Effector memory CD4-positive, alpha-beta T cell (primary cell): ENCODE measurements at places on chromosomes 1 and 21.

DNA sequence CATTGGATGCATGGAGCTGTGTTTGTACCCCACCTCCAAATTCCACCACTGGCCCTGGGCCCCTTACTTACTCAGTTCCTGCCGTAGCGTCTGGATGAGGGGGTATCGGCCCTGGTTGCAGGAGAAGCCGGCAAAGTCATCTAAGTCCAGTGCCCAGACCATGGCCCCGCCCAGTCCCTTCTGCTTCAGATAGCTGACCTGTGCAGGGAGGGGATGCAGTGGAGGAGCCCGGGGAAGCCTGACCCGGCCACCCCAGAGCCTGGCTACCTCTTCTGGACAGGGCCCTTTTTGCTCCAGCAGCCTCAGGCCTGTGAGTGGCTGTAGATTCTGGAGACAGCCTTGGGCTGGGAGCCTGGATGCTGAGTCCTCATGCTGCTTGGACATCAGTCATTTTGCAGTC lies 11.8 kb downstream of the CHIT1 start:
- DNase-seq: no peak

GRCh38 chr1:233326319-233326718 lies 1.2 kb upstream of the MAP3K21 start:
- DNase-seq: no peak

DNA sequence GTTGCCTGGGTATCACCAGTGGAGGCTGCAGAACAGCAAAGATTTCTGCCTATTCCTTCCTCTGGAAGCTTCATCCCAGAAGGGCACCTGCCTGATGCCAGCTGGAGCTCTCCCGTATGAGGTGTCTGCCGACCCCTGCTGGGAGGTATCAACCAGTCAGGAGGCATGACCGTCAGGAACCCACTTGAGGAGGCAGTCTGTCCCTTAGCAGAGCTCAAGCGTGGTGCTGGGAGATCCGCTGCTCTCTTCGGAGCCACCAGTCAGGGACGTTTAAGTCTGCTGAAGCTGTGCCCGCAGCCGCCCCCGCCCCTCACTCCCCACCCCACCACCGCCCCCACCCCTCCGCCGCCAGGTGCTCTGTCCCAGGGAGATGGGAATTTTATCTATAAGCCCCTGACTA lies 23.1 kb upstream of the HFM1 start:
- no peak for DNase-seq

- DNase-seq: no peak
These were observed 18.8 kb downstream of the LRRC52 start for GRCh38 chr1:165562571-165562970.

- DNase-seq: no peak
These were observed 26.7 kb downstream of the BTG3 start for GRCh38 chr21:17585875-17586450.

GRCh38 chr1:56115701-56116100 lies 463.7 kb downstream of the PLPP3 start:
- no peak for DNase-seq

GRCh38 chr1:153968408-153968807 lies 706 bp downstream of the CREB3L4 start:
- no peak for DNase-seq

- no peak for DNase-seq
These were observed 55.2 kb upstream of the ARTN start for GRCh38 chr1:43878440-43878839.

- DNase-seq: no peak
These were observed 51.1 kb downstream of the RIPK4 start for GRCh38 chr21:41715649-41716281.

GRCh38 chr1:211548321-211549091 lies 30.5 kb downstream of the SLC30A1 start:
- no peak for DNase-seq

- DNase-seq: no peak
These were observed 152.9 kb downstream of the ATP6V1G3 start for GRCh38 chr1:198387587-198387986.

DNA sequence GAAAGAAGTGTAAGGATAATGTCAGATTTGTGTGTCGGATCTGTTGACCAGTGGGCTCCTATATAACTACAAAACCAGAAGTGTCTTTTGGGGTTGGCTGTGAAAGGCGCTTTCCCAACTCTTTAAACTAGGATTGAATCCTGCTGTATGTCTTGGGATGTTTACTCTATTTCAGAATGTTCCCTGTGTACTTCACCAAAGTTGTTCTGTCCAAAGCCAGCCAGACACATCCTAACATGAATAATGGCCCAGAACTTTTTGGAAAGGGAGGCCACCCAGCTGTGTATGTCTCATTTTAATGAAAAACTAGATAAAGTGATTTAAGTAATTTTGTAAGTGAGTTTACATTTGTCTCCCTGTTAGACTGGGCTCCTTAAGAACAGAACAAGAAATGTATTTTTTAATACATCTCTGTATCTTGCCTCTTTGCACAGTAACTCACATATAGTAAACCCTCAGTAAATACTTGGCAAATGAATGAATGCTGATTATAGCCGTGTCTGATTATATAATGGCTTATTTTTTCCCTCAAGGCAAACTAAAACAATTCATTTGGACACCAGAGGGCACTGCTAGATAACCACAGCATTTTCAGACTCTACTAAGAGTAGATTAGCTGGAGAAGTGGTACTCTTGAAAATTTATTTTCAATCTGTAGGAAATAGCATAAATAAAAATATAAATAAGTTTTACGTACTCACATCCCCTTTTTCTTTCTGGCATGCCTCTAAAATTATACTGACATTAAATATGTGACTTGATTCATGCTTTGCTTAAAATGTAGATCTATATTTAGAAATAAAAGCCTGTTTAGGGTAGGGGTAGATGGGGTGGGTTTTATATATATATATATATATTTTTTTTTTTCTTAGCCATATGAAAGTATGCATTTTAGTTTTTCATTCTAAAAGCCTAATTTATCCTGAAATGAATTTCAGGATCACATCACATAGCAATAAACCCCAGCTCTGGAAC lies 23.8 kb downstream of the TSEN15 start:
- DNase-seq: no peak

DNA sequence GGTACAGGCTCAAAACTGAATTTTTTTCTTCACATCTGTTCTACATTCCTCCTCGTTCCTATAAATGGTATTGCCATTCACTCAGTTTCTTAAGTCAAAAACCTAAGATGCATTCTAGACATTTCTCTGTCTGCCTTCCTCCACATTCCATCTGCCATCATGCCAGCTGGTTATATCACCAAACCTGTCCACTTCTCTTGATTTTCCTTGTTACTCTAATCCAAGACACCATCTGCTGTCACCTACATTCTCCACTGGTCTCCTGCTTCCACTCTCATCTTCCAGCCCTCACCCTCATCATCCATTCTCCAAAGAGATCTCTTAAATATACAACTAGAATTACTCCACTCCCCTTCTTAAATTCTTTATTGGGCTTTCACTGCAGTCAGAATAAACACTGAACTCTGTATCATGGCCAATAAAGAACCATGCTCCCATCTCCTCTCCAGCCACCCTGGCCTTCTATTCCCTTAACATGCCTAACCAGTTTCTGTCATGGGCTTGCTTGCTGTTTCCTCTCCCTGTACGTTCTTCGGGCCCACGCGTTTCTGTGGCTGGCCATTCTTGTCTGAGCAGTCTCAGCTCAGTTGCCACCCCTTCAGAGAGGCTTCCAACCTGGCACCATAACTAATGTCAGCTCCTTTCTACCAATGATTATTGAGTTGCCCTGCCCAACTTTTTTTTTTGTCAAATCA lies 278.3 kb downstream of the ST6GALNAC3 start:
- no peak for DNase-seq

- DNase-seq: no peak
These were observed 91.1 kb downstream of the EPHB2 start for GRCh38 chr1:22801761-22802160.

- DNase-seq: no peak
These were observed 154.2 kb downstream of the PTGER3 start for GRCh38 chr1:70893381-70893780.

GRCh38 chr1:198499588-198499987 lies 40.9 kb downstream of the ATP6V1G3 start:
- DNase-seq: no peak

- DNase-seq: no peak
These were observed 5.6 kb upstream of the LRRC3 start for GRCh38 chr21:44449473-44450363.

- DNase-seq: no peak
These were observed 318.1 kb downstream of the CAMTA1 start for GRCh38 chr1:7103361-7103782.

GRCh38 chr1:147434921-147435320 lies 106.4 kb upstream of the BCL9 start:
- DNase-seq: no peak

- no peak for DNase-seq
These were observed 37.9 kb upstream of the PDC start for GRCh38 chr1:186498695-186499389.

DNA sequence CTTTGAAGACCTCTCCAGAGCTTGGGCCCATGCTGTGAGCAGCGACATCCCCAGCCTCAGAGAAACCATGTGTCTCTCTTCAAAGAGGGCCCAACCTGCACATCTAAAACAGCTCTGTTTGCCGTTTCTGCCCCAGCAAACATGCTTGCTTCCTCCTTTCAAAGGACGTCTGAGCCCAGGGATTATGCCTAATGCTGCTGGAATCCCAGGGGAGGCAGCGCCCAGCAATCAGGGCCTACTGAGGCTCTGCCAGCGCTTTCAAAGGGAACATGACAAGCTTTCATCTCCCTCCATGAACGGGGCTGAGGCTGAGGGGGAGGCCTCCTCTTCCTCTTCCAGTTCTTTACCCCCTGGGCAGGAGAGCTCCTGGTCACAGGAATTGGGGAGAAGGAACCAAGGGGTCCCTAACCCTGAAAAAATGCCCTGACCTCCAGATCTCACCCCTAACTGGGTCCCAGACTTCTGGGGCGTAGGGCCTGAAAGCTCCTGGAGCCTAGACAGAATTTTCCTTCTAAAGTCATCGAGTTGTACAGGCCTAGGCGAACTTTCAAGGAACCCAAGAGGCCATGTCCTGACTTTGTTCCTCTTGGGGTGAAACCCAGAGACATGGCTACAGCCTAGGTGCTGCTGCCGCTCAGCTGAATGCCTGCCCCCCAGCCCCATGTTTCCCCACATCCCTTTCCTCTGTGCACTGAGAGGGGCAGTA lies 13.4 kb upstream of the ASCL5 start:
- DNase-seq: no peak

DNA sequence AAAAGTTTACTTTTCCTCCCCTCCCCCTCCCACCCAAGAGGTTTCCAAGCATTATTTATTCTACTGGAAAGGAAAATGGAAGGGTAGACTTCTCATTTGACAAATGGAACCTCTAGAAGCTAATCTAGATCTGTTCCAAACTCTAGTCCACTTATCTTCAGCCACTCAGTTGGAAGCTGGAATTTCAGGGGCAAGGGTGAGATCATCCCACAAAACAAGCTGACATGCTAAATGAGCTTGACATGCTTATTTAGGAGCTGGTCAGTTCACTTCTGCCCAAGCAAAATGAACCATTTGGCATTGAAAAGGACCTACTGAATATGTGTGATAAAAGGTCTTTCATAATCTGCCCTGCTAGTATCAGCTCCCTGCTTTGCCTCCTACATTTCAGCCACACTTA lies 5.0 kb downstream of the LRRC41 start:
- DNase-seq: no peak

DNA sequence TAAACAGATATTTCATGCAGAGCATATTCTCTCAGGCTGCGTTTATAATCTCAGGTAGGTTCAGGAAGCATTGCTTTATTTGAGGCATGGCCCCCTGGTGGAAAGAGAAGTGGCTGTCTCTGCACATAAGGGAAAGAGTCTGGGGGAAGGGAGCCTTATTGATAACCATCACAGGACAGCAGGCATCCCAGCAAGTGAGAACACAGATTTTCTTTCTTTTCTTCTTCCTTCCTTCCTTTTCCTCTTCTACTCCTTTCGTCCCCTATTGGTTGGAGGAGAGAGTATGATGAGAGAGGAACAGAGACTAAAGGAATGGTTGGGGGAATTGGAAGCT lies 21.9 kb downstream of the TSNAX start:
- DNase-seq: no peak

- no peak for DNase-seq
These were observed 44.0 kb downstream of the MORN1 start for GRCh38 chr1:2347409-2347785.

GRCh38 chr21:35349376-35350080 lies 300.4 kb upstream of the RUNX1 start:
- DNase-seq: no peak

- DNase-seq: no peak
These were observed 27.6 kb upstream of the B3GALT2 start for GRCh38 chr1:193213998-193214397.

DNA sequence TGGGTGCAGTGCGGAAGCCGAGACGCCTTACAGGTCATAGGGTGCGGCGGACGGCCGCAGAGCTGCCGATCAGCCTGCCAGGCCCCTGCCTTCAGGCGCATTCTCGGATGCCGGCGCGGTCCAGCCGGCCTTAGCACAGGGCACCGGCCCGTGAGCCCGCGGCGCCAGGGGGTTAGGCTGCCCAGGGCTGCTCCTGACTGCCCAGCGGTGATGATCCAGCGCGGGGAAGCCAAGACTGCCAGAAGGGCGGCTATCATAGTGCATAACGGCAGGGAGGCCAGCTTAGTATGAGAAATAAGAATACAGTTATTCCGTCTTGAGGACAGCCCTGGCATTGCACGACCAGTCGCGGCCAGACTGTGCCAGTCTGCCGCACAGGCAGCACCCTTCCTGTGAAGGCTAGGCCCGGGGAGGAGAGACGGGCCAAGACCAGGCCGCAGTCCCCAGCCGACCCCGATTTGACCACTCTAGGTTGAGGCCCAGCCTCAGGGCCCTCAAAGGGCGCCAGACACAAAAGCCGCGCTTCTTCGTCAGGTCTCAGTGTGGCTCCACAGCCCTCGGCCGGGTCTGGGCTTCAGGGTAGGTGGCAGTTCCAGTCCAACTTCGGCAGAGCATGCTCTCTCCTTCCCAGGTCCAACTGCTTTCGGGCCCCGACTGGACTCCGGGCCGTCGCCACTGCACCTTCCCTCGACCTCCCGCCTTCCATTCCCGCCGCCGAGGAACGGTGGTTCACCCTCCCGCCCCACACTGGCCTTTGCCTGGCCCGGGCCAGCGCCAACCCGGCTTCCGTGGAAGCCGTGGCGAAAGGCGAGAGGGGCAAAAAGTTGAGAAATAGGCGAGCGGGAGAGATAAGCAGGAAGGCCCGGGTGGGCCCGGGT lies 829 bp downstream of the ALX3 start:
- no peak for DNase-seq

GRCh38 chr1:212718499-212718898 lies 18.9 kb upstream of the BATF3 start:
- DNase-seq: no peak

DNA sequence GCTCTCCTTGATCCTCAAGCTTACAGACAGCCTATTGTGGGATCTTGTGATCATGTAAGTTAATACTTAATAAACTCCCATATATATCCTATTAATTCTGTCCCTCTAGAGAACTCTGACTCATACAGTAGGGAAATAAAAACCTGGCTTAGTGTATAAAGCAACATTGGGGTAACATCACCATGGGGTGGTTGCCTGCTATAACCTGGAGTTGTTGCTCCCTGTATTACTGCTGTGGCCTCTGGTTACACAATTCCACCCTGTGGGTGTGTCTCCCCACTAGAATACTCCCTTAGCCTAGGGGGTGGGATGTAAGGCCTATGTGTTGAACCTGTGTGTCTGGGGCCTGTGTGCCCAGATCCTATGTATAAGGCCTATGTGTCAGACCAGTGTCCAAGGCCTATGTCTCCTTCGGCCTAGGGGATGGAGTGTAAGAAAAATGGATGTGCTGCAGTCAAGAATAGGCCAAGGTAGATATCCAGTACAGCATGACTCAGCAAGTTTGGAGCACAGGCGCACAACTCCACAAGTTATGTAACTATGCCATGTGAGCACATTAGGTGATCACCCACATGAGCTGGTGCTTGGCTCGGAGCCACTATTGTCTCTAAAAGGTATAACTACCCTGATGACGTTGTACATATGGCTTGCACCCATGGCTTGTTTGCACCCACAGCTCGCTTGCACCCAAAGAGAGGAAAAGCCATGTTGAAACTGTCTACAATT lies 96.8 kb upstream of the C1orf21 start:
- DNase-seq: no peak
